ENCODE measurements at places on chromosomes 2 and 18.

DNA sequence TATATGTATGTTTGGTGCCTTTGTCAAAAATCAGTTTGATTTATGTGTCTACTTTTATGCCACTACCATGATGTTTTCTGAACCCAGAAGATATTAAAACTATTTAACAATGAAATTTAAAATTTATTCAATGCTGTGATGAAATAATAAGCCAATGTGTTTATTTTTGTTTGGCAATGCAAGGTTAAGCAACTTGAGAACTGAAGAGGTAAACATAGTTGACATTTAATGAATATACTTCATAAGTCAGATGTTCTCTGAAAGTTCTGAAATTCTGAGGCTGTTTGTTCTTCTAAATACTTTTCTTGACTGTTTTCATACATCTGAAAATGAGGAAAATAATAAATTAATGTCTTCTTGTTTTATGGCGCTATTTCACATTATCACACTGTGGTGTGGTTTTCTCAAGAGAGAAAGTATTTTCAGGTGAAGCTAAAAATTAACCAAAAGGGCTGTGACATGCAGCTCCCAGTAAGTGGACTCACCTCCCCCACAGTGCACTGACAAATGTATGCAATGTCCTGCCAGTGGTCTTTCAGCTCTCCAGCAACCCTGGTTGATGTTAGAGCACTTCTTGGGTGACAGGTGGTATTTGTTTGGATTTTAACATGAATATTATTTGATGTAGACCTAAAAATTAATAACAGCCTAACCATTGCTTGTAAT is 863.6 kb upstream of the SALL3 start:
- no peak for DNase-seq

DNA sequence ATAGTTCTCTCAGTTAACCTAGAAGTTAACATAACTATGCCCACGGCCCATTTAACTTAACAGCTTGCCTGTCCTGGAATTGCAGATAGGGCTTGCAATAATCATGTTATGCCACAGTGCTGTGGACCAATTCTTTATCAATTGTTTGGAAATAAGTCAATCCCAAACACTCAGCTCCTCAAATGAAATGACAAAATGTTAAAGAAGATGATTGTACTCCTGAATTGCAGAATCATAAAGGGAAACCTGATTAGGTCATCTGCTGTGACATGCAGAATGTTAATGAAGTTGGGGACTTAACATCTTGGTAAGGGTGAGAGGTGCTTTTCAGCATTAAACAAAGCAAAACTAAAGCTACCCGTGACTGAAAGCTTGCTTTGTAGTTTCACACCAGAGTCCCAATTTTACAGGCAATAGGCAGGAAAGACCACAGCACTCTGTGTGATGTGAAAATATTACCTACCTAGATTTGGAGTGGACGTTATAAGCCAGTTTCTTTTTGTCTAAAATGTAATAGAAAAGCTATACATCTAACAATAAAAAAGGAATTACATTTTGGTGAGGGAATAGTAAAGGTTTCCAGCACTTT is 364.0 kb downstream of the GPD2 start:
- no peak for DNase-seq

DNA sequence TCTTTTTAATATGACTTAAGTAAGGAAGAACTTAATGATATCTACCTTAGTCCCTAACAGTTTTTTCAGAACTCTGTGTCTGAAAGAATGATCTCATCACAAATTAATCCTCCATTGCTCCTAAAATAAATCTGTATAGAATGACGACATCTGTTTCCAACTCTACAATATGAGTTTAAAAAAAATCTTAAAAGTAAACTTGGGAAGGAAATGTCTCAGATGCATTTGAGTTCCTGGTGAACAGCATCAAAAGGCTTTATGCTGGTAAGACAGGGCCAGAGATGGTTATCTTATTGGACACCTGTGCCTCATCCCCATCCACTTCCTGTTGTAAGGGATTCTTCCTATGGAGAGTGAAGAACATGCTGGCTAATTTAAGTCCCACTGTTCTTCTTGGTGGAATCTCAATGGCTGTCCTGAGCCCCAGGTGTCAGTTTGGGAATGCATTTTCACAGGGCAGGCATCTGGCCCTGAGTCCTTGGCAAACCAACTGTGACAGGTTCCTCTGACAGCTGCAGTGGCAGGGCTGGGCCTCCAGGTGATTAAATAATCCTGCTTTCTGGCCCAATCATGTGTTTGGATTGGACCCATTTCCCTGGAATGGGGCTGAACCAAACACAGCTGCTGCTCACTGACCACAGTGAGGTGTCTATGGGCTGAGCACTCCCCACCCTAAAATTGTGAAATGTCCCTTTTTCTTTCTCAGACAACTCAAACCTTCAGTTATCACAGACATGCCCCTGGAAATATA is 12.9 kb upstream of the NCKAP5 start:
- DNase-seq: no peak

- no peak for DNase-seq
Observed at GRCh38 chr18:35050028-35050546, 8.9 kb downstream of the MAPRE2 start.

- DNase-seq: no peak
Observed at GRCh38 chr2:23199115-23199918, 185.7 kb upstream of the KLHL29 start.

GRCh38 chr2:109681633-109682380 is 67.6 kb downstream of the SOWAHC start:
- no peak for DNase-seq

- DNase-seq: no peak
Observed at GRCh38 chr2:241091734-241092445, 10.2 kb downstream of the MTERF4 start.

- DNase-seq: no peak
Observed at GRCh38 chr2:15275346-15275745, 285.8 kb downstream of the NBAS start.

DNA sequence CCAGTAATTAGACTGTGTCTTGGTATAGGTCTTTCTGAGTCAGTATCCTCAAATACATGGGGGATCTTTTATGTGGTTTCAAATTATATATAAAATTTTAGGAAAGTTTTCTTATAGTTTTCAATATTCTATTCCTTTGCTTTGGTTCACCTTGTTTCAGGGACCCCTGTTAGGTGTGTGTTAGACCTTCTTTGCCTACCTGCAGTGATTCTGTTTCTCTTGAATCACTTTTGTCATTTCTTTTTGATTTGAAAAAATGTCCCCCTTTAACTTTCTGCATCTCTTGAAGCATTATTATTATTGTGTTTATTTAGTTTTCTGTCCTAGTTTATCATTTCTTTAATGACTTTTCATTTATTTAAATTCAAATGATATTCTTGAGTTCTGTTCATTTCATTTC is 98.7 kb downstream of the FHOD3 start:
- no peak for DNase-seq

DNA sequence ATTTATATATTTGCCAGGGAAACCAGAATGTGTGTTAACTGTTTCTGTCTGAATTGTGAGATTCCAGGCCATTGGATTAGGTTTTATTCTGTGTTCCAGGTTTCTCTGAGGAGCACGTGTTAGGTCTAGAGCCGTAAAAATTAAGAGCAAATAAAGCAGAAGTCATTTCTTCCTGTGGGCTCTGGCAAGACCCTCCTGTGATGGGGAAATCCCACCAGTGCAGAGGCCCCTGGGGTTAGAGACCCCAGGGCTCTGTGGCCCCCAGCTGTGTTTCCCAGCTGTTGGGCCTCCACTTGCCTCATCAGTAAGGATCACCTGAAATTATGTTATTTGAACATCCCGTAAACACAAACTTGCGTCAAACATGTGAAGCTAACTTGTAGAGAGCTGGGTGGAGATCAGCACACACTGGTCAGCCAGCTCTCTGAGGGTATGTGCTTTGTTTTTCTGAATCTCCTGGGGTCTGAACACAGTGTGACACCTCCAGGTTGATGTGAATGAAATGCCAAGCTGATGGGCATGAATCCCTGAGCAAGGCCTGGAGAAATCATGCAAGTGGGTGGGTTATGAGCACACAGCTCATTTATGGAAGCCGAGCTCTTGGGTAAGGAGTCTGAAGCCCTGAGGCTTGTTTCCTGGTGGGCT is 50.3 kb downstream of the HK2 start:
- DNase-seq: no peak

DNA sequence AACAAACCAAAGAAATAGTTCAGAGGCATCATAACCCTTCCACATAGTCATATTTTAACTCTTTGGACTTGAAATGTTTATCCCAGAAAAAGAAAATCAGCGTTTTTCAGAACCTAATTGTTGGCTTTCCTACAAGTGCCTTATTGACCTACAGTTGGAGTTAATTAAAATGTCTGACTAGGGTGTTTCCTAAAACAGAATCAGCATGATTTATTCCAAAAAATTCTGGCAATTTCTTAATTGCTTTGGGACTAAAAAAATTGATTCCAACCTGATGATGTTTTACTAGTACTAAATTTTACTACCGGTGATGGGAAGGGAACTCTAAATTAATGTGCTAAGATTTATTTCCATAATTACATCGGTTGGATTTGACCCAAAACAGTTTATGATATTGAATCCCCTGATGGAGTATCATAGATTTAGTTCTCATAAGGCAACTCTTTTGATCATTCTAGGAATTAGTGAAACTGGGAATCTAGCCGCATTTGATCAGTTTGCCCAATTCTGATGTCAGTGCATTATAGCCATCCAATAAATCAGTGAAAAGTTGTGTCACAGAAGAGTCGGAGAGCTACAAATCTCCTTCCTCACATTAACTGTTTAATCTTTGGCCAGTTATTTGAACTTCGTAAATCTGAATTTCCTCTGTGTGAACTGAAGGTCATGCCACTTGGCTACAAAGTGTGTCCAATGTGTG is 134.3 kb upstream of the DSEL start:
- DNase-seq: no peak

DNA sequence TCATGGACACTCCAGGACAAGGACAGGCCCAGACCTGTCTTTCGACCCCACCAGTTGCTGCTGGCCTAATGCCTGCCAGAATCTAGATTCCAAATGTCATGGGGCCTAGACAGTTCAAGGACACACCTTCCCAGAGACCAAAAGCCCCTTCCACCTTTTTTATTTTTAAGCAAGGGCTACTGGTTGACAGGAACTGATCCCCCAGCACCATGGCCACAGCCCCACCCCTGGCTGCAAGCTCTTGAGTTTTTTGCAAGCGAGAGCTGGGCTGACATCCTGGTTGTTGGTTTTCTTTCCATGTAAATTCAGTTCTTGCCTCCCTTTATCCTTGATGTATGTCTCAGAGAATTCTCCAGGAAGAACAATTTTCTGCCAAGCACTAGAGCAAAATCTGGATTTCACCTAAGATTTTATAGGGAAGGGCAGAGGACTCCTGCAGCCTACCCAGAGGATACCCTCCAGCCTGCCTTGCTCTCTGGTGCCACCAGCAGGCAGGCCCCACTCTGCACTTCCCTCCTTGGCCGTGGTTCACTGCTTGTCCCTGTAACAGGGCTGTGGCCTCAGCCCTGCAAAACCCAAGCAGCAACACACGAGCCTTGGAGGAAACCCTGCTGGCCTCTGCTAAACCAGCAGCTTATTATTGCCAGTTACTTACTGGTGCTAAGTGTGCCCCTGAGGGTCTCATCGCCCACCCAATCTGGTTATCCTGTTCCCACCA is 97.7 kb downstream of the TWIST2 start:
- no peak for DNase-seq

- DNase-seq: no peak
Observed at GRCh38 chr18:49767111-49768050, 46.0 kb downstream of the ACAA2 start.

DNA sequence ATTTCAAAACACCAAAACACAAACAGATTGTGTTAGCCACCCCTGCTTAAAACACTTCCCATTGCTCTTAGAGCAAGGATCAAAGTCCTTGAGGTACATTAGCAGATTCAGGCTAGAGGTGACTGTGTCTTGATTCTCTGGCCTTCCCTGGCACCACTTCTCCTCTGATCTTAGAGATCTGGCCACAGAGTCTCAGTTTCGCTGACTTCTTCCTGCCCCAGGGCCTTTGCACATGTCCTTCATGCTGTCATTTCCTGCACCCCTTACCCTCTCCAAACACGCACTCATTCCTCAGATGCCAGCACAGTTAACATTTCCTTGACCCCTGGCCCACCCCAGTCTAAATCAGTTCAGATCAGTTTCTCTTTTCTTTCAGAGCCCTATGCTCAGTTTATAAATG is 16.9 kb downstream of the CXCR4 start:
- no peak for DNase-seq

DNA sequence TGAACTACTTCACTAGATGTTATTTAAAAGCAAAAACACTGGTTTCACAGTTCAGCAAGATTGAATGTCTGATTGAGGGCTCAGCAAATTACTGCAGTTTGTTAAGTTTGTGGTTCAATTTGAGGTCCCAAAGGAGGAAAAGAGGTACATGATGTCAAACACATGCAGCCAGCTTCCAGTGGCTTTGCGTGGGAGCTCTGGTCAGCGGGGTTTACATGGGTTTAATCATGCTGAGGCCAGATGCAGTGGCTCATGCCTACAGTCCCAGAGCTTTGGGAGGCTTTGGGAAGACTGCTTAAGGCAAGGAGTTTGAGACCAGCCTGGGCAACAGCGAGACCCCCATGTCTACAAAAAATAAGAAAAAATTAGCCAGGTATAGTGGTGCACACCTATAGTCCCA is 111.5 kb downstream of the MAPK4 start:
- no peak for DNase-seq

DNA sequence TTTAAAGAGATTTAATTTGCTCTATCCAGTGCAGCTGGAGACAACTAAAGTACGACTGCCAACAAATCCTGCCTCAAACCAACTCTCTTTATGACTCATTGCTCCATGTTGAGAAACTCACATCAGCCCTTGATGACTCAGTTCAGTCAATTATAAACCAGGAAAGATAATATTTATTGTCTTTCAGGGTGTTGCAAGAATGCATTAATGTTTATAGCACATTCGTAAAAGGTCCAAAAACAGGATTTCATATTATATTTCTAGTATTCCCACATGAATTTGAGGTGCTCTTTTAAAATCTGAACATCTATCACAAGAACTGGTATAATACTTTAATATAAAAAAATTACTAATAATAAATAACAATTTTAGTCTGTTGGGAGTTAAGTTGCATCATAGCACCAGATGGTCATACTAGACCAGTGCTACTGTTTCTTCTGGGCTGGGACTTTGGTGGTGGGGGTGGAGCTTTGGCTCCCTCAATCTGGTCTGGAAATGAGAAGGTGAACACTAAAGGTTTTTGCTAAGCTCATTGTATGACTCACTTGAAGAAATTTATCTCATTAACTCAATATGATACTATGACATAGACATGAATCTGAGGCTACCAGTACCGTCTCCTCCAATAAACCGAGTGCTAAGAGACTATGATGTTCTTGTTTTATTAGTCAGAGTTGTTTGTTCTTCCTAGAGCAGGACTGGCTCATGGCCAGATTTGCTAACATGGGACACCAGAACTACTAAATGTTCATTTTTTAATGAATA is 26.6 kb upstream of the MAP3K20 start:
- no peak for DNase-seq

GRCh38 chr2:101617188-101617587 is 80.3 kb upstream of the MAP4K4 start:
- no peak for DNase-seq

GRCh38 chr2:22787745-22788144 is 597.2 kb upstream of the KLHL29 start:
- no peak for DNase-seq

GRCh38 chr18:55076643-55077218 is 117.5 kb upstream of the CCDC68 start:
- no peak for DNase-seq

- DNase-seq: no peak
Observed at GRCh38 chr2:14828223-14828622, 195.7 kb downstream of the LRATD1 start.

All from activated T-helper 9 cell treated with anti-CD3 and anti-CD28 coated beads, Interleukin-2, amount 50 U/mL, for 16 hours (primary cell).